ENCODE measurements at places on chromosomes 2 and 18.

DNA sequence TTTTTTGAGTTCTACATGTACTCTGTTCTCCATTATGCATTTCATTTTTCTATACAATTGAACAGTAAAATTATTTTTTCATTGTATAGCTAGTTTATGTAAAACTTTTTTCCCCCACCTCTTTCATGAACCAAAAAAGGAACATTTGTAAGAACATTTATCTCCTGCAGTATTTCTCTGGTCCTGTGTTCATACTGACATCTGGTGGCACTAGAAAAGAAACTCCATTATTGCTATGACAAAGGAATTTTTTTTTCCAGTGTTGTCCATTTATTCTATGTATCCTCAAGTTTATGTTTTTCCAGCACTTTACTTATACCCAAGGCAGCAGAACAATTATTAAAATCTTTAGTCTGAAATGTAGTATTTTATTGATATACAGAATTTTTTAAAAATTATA lies 27.4 kb upstream of the CHAC2 start:
- DNase-seq, result no peak

DNA sequence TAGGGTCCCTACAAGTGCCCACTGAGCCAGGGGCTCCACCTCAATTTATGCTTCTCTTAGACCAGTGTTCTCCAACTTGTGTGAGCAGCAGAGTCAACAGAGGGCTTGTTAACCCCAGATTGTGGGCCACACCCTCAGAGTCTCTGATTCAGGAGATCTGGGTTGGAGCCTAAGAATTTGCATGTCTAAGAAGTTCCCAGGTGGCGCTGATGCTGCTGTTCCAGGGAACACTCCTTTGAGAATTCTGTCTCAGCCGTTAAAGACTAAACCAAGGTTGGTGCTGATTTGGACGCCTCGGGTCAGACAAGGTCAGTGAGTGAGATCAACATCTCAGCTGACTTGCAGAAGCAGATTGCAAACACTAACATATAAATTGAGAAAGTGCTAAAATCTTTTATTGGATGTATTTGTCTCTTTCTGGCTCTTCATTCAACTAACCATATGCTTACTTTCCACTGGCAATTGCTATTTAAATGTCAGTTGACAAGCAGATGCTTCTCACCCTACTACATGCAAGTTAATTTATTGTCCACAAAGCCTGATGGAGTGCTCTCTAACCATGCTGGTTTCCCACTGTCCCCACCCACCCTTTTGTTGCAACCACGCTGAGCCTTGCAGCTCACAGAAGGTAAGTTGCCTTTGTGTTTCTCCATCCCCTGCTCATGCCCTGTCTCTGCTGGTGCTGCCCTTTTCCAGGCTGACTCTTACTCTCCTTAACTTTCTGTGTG lies 31.5 kb downstream of the LYPD1 start:
- no peak for DNase-seq

- DNase-seq, result no peak
Observed at GRCh38 chr2:181904022-181904632, 12.6 kb downstream of the ITPRID2 start.

GRCh38 chr2:31785876-31786275 lies 205.1 kb upstream of the SRD5A2 start:
- DNase-seq, result no peak

GRCh38 chr2:167132906-167133555 lies 244.8 kb downstream of the XIRP2 start:
- DNase-seq, result no peak

- DNase-seq, result no peak
Observed at GRCh38 chr2:72813841-72814240, 12.0 kb downstream of the EXOC6B start.

All from KG1 (cell line).